ENCODE measurements at places on chromosomes 1 and 21.

- no peak for DNase-seq
Observed at GRCh38 chr1:38476850-38477178, 382.8 kb downstream of the RRAGC start.

GRCh38 chr1:158062174-158062573 is 68.7 kb downstream of the KIRREL1 start:
- no peak for DNase-seq

- DNase-seq: no peak
Observed at GRCh38 chr1:31977385-31978131, 36.1 kb upstream of the KHDRBS1 start.

- DNase-seq: no peak
Observed at GRCh38 chr1:204878621-204879234, 8.1 kb downstream of the NFASC start.

DNA sequence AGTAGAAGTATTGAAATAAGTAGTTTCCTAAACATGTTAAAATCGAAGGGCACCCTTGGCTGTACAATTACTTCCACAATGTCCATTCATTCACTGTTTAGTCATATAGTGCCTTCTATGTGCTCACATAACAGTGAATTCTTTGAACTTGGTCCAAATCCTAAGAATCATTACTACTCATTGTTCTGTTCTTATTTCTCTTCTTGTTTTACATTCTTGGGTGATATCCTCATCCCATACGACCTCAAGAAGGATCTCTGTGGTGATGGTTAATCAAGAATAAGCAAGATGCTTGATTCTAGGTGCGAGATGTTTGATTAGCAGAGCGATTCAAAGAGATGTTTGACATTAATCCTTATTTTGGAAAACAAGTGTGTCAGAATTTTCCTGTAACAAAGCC is 667.4 kb upstream of the ZP4 start:
- no peak for DNase-seq

- peak; percentile 90 for DNase-seq
Observed at GRCh38 chr1:54577612-54578011, 29.6 kb downstream of the ACOT11 start.

DNA sequence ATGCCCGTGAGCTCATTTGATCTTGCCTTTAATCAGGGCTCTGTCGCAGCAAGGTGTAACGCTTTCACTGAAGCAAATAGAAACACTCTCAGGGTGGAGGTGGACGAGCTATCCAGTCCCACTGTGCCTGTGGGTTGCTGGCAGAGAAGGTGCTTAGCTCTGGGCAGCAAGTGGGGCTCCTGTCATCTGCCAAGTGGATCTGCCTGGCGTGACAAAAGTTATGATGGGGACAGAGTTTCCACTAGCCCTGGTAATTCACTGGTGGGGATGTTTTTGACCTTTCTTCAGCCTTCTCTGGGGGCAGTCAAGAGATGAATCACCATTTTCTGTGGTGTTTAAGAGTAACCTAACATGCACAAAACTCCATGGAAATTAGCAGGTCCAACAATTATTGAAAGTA is 71.3 kb upstream of the EDEM3 start:
- no peak for DNase-seq

GRCh38 chr1:67213164-67213563 is 46.9 kb downstream of the IL23R start:
- DNase-seq: no peak
